ENCODE measurements at places on chromosomes 1 and 21. TPM values are rescaled to one million over a fixed set of nuclear protein-coding genes. Genes with fewer than 3 reads are reported as not detected.

The SUSD4 gene
- 17.0 TPM for total RNA-seq

The DENND1B gene
- total RNA-seq = 16.2 TPM

The TEDDM1 gene
- not detected for total RNA-seq

The ANKRD35 gene
- 3.4 TPM for total RNA-seq

GRCh38 chr21:45292399-45293219 is 4.9 kb upstream of the POFUT2 start:
- no peak overlapping the region for H3K4me3 ChIP-seq
- no peaks in the 10 kb centered on the region for H3K36me3 ChIP-seq
- H3K4me1 ChIP-seq = peaks cover 49% of the 10 kb centered on the region
- peak; percentile 92 for DNase-seq

DNA sequence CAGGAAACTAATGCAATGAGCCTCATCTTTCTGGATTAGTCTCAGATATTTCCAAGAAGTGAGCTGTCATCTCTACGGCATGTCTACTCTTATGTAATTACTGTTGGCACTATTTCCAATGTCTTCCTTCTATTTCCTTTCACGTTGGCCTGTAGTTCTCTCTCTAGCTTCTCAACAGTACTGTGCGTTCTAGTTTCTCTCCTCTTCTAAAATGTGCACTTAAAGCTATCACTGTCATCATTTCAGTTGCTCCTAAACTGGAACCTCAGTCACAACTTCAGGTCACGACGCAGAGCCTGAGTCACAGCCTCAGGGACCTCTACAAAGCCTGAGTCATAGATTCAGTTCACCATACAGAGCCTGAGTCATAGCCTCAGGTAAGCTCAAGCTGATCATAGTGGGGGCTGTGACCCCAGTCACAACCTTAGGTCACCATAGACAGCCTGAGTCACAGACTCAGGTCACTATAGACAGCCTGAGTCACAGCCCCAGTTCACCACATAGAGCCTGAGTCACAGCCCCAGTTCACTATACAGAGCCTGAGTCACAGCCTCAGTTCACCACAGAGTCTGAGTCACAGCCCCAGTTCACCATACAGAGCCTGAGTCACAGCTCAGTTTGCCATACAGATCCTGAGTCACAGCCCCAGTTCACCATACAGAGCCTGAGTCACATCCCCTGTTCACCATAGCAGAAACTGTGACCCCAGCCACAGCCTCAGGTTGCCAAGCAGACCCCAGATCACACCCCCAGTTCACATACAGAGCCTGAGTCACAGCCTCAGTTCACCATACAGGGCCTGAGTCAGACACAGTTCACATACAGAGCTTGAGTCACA is 13.0 kb downstream of the WNT9A start:
- no peaks in the 10 kb centered on the region for H3K4me1 ChIP-seq
- DNase-seq = peak; percentile 53
- peak overlapping the region; percentile 60 for H3K27ac ChIP-seq
- no peaks in the 10 kb centered on the region for H3K27me3 ChIP-seq

- H3K4me3 ChIP-seq = no peak overlapping the region
- H3K27me3 ChIP-seq = no peaks in the 10 kb centered on the region
- DNase-seq = no peak
- peaks cover 13% of the 10 kb centered on the region for H3K36me3 ChIP-seq
Observed at GRCh38 chr1:213266983-213267772, 216.1 kb downstream of the RPS6KC1 start.

- H3K4me3 ChIP-seq = no peak overlapping the region
- no peak overlapping the region for H3K27ac ChIP-seq
- DNase-seq = no peak
- no peaks in the 10 kb centered on the region for H3K27me3 ChIP-seq
- H3K36me3 ChIP-seq = peaks cover 2% of the 10 kb centered on the region
- H3K4me1 ChIP-seq = no peaks in the 10 kb centered on the region
Observed at GRCh38 chr21:45209685-45210284, 77.9 kb downstream of the POFUT2 start.

All from lung (tissue), 17 donors.